Sigmoid colon (tissue), 7 donors: ENCODE measurements at places on chromosomes 16 and 17. TPM values are rescaled to one million over a fixed set of nuclear protein-coding genes. Genes with fewer than 3 reads are reported as not detected.

DNA sequence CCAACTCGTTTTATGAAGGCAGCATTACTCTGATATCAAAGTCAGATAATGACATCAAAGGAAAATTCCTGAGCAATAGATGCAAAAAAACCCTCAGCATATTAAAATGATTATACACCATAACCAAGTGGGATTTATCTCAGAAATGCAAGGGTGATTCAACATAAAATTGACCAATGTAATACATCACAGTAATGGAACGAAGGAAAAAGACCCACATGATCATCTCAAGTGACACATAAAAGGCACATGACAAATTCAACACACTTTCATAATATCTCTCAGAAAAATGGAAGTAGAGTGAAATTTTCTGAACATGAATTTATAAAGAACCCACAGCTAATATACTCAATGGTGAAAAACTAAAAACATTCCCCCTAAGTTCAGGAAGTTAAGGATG is 118.8 kb downstream of the ITFG1 start:
- H3K27me3 ChIP-seq: no peaks in the 10 kb centered on the region
- no peak overlapping the region for H3K4me3 ChIP-seq
- no peak overlapping the region for H3K27ac ChIP-seq
- H3K4me1 ChIP-seq: no peaks in the 10 kb centered on the region
- no peak for DNase-seq

DNA sequence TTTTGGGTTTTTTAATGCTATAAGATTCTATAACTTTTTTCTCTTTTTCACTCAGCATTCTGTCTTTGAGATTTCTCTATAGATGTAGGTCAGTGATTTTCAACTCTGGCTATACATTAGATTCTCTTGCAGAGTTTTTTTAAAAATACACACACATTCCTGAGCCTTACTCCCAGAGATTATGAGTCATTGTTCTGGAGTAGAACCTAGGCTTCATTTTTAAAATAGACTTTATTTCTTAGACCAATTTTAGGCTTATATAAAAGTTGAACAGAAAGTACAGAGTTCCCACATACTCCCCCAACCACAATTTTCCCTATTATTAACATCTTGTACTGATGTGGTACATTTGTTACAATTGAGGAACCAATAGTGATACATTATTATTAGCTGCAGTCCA is 63.3 kb downstream of the CYB561 start:
- no peak overlapping the region for H3K4me3 ChIP-seq
- DNase-seq: no peak
- H3K4me1 ChIP-seq: peaks cover 2% of the 10 kb centered on the region
- H3K27ac ChIP-seq: no peak overlapping the region
- no peaks in the 10 kb centered on the region for H3K36me3 ChIP-seq

DNA sequence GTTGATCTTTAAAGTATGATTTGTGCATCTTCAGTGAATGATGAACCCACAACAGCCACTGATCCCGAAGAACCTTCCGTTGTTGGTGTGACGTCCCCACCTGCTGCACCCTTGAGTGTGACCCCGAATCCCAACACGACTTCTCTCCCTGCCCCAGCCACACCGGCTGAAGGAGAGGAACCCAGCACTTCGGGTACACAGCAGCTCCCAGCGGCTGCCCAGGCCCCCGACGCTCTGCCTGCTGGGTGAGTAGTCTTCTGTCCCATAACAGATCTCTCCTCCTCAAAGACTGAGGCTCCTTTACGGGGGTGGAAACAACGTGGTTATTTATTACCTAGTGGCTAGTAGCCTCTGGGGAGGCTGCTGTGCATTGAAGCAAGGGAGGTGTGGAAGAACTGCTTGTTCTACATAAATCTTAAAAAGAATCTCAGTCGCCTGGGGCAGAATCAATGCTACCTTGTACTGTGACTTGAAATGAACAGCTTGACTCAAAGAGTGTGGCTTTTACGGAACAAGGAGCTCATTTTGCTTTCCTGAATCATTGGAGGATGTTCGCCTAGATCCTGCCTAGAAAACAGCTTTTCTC is 63.0 kb upstream of the CLEC18A start:
- DNase-seq: no peak
- H3K4me1 ChIP-seq: peaks cover 18% of the 10 kb centered on the region

- H3K4me1 ChIP-seq: peaks cover 66% of the 10 kb centered on the region
- H3K27me3 ChIP-seq: no peaks in the 10 kb centered on the region
- H3K36me3 ChIP-seq: peaks cover 10% of the 10 kb centered on the region
- no peak within 1 kb of the TSS for H3K27ac ChIP-seq
These were observed at the start of gene CEP295NL for GRCh38 chr17:78903101-78903779. Gene CEP295NL (minus strand): TSS chr17:78903201. CDS start chr17:78901828, 1,373 bp downstream.

- no peak for DNase-seq
- H3K4me1 ChIP-seq: no peaks in the 10 kb centered on the region
- no peak overlapping the region for H3K4me3 ChIP-seq
- H3K27ac ChIP-seq: no peak overlapping the region
- H3K36me3 ChIP-seq: no peaks in the 10 kb centered on the region
These were observed 887.3 kb downstream of the CDH8 start for GRCh38 chr16:61148930-61149329.

GRCh38 chr17:2222301-2222700 is 81.3 kb downstream of the SMG6 start:
- H3K4me1 ChIP-seq: peaks cover 21% of the 10 kb centered on the region
- no peak for DNase-seq
- H3K36me3 ChIP-seq: no peaks in the 10 kb centered on the region
- peak overlapping the region; percentile 41 for H3K27ac ChIP-seq

GRCh38 chr16:88651276-88651988 is 579 bp upstream of the CYBA start:
- no peaks in the 10 kb centered on the region for H3K36me3 ChIP-seq
- H3K4me1 ChIP-seq: no peaks in the 10 kb centered on the region
- H3K27me3 ChIP-seq: no peaks in the 10 kb centered on the region
- peak overlapping the region; percentile 62 for H3K4me3 ChIP-seq
- peak overlapping the region; percentile 62 for H3K27ac ChIP-seq

DNA sequence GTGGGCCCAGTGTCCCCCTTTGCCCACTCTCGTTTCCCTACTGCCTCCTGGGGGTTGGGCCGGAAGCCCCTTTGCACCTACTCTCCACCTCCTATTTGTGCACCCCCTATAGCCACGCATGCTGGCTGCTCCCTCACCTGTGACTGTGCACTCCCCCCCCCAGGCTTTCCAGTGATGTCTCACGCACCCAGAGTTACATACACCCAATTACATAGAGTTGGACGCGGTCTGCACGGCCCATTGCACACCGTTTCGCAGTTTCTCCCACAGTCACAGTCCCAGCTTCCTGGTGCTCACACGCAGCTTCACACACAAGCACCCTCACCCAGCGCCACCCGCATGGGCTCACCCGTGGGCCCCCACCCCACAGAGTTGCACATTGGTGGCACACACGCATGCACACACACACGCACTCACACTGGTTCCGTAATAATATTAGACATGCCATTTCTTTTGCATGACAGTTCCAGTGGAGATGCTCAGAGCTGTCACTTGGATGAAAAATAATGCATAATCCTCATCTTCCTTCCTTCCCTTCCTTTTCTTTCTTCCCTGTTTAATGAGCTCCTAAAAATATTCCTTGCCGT is 21.5 kb upstream of the C1QL1 start:
- no peak overlapping the region for H3K4me3 ChIP-seq
- H3K27me3 ChIP-seq: no peaks in the 10 kb centered on the region
- peaks cover 9% of the 10 kb centered on the region for H3K4me1 ChIP-seq
- H3K36me3 ChIP-seq: no peaks in the 10 kb centered on the region

PYY gene
- total RNA-seq: not detected

AMDHD2 gene
- total RNA-seq: 24.3 TPM

KRTAP9-1 gene
- total RNA-seq: not detected
